Prostate gland (tissue), 2 donors: ENCODE measurements at places on chromosomes 2 and 18.

- no peak for DNase-seq
Observed at GRCh38 chr18:63539904-63540510, 2.2 kb upstream of the SERPINB12 start.

DNA sequence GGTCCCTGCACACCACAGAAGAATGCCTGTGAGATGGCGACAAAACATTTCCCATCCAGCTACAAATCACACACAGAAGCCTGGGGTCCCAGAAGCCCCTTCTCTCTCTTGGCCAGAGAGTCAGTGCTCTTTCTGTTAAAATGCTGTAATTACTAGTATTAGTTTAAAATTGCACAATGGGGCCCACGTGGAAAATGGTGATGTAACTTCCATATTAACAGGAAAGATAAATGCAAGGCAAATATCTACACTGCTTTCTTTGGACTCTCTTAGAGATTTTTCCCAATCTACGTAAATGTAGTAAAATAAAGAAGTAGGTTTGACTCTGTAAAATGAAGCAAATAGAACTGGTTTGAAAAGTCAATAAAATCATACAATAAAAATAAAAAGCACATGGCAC, 113.9 kb upstream of the TFCP2L1 start:
- no peak for DNase-seq

DNA sequence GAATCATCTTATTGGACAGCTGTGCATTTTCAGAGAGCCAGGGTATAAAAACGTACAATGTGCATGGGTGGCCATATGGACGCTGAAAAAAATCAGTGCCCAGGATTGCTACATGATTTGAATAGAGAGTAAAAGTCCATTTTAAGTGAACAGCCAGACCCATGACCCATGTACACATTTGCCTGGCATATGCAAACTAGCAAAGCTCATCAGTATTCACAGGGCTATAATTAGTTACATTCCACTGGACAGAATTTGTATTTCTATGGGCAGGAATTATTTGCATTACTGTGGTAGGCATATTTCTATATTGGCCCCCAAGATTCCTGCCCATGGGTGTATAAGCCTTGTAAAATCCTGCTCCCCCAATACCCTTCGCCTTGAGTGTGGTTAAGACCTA, 78.8 kb downstream of the PTH2R start:
- DNase-seq, result no peak

- DNase-seq, result no peak
Observed at GRCh38 chr18:10420561-10421352, 33.7 kb upstream of the APCDD1 start.

DNA sequence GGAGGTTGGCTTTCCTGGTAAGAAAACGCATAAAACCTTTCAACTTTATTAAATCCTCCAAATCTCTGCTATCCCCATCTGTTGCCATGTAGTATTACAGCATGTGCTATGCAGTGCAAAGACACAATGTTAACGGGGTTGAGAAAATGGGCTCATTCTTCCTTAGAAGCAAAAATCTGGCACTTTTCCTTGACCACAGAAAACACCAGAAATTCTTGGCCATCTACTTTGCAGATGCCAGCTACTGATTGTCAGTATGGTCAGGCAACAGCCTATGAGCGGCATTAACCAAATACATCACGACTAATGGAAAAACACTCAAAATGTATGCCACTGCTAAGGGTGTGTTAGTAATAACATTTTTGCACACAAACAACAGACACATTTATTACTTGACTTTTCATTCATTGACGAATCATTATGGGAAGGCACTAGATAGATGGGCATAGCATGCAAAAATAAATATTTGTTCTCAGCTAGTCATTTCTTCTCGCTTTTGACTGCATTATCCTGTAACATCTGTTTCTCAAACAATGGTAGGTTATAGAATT, 65.2 kb upstream of the CRIM1 start:
- no peak for DNase-seq

- DNase-seq, result no peak
Observed at GRCh38 chr18:21851327-21851961, 110.9 kb downstream of the MIB1 start.

GRCh38 chr2:52659546-52659945, 1108.1 kb upstream of the CHAC2 start:
- DNase-seq, result no peak
